EH (cell line): ENCODE measurements at places on chromosomes 12 and 14.

DNA sequence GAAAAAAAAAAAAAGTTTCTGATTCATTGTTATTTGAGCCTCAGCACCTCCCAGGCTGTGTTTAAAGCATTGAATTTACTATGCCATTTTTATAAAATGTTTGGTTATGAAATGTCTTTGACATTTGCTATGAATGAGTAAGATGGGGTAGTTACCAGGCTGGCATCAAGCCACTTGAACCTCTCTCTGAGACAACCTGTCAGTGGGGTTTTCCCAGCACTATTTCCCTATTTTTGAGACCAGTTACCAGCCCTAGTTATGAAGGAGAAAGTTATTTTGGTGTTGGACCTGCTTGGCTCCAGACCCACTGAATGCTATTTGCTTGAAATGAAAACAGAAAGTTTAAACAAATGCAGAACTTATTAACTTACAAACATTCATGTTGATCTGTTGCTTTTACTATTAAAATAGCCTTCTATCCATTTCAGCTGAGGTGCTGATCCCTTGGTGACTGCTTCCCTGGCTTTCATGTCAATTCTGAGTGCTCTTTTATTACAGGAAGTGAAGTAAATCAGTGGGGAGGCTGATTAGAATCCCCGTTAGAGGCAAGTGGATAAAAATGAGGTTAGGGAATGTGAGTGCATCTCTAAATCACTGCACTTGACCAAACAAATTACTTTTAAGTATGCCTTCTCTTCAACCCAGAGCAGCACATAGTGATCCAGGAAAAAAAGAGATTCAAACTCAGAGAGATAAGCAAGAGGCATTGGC, 37.8 kb downstream of the LLPH start:
- DNase-seq, result peak; percentile 57

- peak; percentile 49 for DNase-seq
These were observed 991 bp downstream of the FBXL14 start for GRCh38 chr12:1593174-1594005.

- DNase-seq, result no peak
These were observed 154.1 kb downstream of the NEDD1 start for GRCh38 chr12:97061171-97061570.

GRCh38 chr12:125794401-125794800, 729.2 kb downstream of the AACS start:
- no peak for DNase-seq

DNA sequence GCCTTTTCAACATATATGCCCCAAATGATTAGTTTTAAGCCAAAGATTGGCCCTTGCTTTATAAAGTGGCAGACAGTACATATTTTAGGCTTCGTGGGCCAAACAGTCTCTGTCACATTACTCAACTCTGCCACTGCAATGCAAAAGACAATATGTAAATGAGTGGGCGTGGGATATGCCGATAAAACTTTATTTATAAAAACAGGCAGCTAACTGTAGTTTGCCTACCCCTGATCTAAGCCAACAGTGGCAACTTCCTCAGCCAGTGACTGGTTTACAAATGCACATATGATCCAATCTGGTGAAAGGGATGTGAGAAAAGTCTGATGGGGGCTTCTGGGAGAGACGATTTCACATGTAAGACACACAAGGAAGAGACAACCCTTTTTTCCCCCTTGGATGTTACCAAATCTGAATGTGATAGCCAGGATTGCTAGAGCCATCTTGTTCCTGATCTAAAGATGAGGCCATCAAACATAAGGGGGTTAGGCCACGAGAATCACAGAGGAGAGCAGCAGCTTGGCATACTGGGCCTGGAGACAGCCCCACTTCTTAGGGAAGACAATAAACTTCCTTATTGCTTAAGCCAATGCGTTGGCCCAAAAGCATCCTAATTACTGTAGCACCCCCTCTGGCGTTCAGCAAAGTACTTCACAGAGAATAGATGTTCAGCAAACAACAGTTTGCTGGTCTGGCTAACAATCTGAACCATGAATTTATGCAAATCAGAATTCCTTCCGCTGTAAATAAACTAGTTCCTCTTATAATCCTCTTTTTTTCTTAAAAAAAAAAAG, 75.2 kb upstream of the TMCC3 start:
- DNase-seq, result peak; percentile 39

DNA sequence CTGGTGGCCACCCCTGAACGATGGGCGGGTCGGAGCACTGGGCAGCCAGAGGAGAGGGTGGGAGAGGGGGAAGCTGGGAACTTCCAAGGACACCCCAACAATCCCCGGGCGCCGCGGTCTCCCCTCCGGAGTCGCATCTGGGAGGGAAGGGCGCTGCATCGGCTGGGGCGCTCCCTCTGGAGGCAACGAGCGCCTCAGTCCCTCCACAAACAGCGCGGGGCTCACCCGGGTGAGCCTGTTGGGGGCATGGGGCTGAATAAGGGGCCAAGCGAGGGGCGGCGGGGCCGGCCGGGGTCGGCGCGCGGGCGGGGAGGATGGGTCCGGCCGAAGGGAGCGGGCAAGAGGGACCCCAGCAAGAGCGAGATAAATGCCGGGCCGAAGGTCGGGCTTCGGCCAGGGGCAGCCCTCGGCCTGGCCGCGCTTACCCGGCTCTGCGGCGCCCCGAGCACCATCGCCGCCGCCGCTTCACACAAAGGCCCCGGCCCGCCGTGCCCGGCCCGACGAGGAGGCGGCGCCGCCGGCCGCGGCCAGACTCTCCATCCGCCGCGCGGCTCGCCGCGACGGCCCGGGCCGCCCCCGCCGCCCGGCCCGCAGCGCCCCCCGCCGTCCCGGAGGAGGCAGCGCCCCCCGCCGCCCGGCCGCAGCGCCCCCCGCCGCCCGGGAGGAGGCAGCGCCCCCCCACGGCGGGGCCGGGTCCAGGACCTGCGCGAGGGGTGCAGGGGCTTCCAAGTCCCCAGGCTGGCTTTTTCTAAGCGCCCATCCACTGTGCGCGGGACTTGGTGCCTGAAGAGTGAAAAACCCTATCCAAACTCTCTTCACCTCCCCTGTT, at the start of gene ZBTB39:
Gene ZBTB39, minus strand, starts transcription at position 567 of the 829 bp plus-strand sequence. CDS start 1,629 bp downstream, outside the sequence.
- DNase-seq, result peak; percentile 66

DNA sequence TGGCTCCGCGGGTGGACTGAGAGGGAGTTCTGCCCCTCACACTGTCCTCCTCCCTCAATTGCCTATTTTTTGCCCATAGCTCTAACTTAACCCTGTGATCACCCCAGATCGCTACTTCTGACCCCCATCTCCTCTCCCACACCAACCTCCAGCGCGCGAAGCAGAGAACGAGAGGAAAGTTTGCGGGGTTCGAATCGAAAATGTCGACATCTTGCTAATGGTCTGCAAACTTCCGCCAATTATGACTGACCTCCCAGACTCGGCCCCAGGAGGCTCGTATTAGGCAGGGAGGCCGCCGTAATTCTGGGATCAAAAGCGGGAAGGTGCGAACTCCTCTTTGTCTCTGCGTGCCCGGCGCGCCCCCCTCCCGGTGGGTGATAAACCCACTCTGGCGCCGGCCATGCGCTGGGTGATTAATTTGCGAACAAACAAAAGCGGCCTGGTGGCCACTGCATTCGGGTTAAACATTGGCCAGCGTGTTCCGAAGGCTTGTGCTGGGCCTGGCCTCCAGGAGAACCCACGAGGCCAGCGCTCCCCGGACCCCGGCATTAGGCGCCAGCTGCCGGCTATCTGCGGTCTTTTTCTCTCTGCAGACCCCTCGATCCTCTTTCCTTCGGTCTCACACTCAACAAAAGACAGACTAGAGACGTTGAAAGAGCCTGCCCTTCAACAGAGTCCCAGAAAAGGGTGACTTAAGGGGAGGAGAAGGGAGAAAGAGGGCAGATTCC, 3.0 kb upstream of the TBX3 start:
- peak; percentile 58 for DNase-seq

DNA sequence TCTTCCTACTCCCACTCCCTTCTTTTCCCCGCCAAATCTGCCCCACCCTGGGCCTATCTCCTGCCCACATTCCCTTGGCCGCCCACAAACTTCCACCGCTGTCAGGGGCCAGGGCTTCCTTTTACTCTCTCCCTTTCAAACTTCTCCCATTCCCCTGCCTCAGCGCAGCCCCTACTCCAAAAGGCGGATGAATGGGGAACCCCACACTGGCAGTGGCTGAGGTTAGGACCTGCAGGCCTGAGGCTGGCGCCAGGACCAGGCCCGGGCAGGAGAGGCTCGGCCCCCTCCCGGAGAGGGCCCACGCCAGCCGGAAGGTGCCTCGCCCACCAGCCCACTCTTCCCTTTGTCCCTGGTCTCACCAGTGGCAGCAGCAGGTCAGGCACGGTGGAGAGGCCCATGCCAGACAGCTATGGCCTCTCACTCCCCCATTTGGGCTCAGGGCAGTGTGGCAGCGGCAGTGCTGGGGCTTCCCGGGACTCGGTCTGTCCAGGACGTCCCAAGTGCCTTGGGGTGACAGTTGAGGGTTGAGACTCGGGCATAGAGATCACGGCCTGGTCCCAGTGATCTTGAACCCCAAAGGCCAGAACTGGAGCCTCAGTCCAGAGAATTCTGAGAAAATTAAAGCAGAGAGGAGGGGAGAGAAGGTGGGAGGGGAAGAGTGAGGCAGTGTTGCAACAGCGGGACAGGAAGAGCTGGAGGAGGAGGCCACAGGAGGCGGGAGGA, at the start of gene TNFRSF1A:
Gene TNFRSF1A, minus strand, starts transcription at position 660 of the 723 bp plus-strand sequence. Its CDS starts 262 bp downstream, at position 398.
- DNase-seq, result peak; percentile 88

DNA sequence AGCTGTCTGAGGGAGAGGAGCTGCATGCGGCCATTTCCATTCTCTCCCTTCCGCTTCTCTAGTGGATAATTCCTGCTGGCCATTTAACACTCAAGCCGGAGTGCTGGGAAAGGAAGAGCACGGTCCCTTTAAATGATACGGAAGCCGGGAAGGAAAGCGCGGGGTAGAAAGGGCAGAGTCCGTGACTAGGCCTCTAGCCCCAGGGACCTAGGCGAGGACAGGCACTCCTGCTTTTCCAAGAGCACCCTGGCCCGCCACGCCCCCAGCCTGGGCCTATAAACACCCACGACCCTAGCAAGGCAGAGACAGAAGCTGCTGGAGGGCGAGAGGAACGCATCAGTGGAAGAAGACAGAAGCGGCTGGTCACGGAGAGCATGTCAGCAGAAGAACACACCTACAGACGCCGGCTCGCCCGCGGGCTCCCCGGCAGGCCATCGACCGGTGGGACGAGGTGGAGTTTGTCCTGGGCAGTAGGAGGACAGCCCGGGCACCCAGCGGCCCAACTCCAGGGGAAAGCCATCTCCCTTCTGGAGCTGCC, 1206.6 kb upstream of the TMEM132C start:
- no peak for DNase-seq

DNA sequence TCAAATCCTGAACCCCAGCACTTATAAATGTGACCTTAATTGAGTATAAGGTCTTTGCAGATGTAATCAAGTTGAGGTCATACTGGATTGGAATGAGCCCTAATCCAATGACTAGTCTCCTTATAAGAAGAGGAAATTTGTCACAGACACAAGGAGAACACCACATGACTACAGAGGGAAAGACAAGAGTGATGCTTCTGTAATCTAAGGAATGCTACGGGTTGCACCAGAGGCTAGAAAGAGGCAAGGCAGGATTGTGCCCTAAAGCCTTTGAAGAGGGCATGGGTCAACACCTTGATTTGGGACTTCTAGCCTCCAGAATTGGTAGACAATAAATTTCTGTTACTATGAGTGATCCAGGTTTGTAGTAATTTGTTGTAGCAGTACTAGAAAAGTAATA, 135.0 kb downstream of the FOXG1 start:
- no peak for DNase-seq

DNA sequence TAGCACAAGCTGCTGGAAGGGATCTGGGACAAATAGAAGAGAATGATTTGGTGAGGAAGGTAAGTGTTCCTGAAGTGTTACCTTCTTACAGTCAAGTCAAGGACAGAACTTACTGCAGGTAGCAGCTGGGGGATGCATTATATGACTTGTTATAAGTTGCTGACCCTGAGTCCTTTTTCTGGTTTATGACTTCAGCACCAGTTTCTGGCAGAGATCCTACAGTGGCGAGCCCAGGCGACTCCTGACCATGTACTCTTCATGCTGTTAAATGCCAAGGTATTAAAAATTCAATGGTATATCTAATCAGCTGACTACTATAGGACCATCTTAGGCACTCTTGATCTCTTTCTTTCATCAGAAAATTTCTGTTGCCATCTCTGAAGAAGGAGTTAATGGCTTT, 45.1 kb upstream of the ATF1 start:
- no peak for DNase-seq

DNA sequence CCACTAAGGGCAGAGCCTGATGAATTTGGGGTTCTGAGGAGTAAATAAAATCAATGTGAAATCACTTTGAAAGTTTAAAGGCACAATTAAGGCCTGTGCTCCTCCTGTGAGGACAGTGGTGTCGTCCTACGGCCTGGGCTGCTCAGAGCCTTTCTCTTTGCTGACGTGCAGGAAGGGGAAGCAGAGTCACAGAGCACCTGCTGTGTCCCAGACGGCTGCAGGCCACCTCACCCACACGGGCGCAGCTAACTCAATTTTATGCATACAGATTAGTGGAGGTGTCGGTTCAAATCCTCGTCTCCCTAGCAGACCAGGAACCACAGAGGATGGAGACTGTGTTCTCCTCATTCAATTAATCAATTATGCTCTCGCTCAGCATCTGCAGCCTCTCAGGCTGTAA, 11.4 kb upstream of the DLK1 start:
- no peak for DNase-seq

DNA sequence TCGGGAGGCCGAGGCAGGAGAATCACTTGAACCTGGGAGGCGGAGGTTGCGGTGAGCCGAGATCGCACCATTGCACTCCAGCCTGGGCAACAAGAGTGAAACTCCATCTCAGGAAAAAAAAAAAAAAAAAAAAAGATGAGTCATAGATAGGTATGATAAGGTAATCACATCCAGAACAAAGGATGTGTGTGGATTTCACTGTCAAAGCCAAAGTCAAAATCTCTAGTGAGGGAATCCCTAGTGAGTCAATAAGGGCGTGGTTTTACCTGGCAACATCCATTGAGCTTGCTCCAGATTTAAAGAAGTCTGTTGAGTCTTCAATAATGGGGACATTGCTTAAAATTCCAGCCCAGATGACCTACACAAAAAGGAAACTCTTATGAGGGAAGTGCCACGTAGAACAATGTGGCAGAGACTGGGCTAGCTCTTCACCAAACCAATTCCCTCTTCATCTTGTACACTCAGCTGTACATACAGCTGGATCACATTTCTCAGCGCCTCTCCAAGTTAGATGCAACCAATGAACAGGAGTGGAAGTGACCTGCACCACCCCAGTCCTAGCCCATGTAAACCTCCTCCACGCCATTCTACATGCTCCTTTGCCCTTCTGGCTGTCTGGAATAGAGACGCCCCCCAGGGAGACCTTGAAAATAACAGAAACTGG, 23.4 kb downstream of the ALDH1L2 start:
- DNase-seq, result no peak

GRCh38 chr12:49540229-49541139, 1.7 kb downstream of the KCNH3 start:
- no peak for DNase-seq

DNA sequence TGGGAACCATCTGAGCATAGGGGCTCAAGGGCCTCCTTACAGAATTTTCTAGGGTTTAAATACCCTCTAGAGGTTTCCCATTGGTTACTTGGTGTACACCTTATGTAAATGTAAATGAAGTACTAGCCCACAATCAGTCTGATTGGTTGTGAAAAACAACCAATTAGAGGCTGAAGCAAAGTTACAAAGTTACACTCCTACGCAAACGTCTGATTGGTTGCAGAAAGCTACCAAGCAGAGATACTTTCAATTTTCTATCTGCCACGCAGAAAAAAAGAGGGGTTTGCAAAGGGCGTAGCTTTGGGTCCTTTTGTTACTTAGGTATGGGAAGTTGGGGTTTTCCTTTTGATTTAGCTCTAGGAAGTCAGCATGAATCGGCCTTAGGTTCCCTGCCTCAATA, 1.8 kb upstream of the TMEM19 start:
- DNase-seq, result no peak
